A673 (cell line): ENCODE measurements at places on chromosomes 7 and 10. TPM values are rescaled to one million over a fixed set of nuclear protein-coding genes. Genes with fewer than 3 reads are reported as not detected.

ZNF467 gene
- total RNA-seq = 3.5 and 7.5 TPM in 2 replicates

FAM25C gene
- not detected in 2 replicates for total RNA-seq

DNA sequence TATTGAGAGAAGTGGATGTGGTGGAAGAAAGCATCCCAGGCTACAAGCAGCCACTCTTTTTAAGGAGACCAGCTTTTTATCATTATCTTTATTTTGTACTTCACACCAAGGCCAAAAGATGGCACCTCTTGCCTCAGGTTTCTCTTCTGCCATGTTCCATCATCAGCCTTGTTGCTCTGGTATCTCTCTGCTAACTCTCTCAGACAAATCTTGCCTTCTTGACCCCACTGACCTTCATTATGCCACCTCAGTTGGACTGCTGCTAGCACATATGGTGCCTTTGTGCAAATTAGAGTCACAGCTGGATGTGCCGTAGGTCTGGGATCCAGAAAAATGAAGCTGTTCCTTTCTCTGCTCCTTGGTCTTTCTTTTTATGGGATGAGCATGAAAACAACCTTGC lies 47.1 kb upstream of the DYNC1I1 start:
- peak; percentile 32 for DNase-seq

DNA sequence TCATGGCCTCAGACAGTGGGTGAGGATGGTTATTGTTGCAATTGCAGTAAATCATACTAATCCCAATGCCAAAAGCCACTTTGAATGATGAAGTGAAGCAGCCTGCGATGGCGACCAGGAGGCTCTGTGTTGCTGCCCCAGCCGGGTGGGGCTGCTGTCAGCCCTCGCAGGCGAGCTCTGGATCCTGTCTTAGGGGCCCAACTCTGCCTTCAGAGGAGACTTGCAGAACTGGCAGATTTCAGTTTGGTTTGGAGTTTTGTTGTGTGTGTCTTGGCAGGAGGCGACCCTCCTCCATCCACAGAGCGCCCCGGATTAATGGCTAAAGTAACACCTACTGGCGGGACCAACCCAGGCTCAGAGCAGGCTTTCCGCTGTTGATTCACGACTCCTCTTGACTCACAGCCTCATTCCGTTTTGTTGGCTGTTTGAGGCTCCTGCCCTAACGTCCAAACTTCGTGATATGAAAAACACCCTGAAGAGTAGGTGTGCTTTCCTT lies 67.9 kb upstream of the BMPER start:
- DNase-seq = no peak

DNA sequence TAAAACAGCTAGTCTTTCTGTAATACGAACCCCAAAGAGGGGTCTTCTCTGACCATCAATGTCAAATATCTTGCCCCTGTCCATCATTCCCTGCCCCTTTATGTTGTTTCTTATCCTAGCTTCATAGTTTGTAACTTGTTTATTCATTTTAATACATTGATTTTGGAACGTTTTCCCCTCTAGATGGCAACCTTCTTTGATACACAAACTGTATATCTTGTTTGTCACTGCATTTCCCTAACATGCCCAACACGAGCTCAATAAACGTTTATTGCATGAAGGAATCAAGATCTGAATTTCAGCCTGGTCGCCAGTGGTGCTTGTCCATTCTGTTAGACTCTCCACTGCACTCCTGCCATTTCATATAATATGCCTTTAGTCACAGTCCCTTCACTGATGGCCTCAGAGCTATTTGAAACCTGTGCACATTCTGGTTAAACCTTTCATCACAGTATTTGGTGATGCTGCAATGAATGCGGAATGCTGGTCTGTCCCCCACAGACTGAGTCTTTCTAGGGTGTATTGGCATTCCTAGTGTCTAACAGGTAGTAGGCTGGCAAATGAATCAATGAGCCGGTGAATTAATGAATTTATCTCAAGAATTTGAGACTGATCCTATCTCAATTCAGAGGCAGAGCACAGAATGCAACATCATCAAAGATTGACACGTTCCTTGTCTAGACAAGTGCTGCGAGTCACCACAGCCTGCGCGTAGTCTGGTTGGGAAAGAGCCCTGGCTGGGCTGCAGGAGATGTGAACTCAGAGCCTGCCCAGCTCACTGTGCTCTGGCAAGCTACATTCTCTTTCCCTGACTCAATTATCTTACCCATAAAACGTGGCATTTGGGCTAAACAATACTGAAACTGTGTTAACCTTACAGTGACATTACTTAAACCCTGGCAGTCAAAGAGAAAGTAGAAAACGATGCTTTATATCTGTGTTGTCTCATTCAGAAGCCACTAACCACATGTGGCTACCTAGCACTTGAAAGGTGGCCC lies 55.2 kb upstream of the FRMD4A start:
- DNase-seq = peak; percentile 25

GRCh38 chr7:138980563-138981291 lies 462 bp downstream of the KIAA1549 start:
- DNase-seq = peak; percentile 14

GRCh38 chr10:106185951-106186350 lies 978.6 kb downstream of the SORCS1 start:
- no peak for DNase-seq

- no peak for DNase-seq
Measured at GRCh38 chr7:91193141-91193540, 71.1 kb upstream of the FZD1 start.

GRCh38 chr7:20945451-20945850 lies 158.8 kb upstream of the SP8 start:
- no peak for DNase-seq

GRCh38 chr10:129941199-129942018 lies 22.7 kb downstream of the EBF3 start:
- no peak for DNase-seq
